ENCODE measurements at places on chromosomes 3 and 15. TPM values are rescaled to one million over a fixed set of nuclear protein-coding genes. Genes with fewer than 3 reads are reported as not detected.

RLBP1 gene
- total RNA-seq: not detected

KBTBD13 gene
- total RNA-seq: 1.5 TPM

GOLGA8R gene
- total RNA-seq: 6.4 TPM

DNA sequence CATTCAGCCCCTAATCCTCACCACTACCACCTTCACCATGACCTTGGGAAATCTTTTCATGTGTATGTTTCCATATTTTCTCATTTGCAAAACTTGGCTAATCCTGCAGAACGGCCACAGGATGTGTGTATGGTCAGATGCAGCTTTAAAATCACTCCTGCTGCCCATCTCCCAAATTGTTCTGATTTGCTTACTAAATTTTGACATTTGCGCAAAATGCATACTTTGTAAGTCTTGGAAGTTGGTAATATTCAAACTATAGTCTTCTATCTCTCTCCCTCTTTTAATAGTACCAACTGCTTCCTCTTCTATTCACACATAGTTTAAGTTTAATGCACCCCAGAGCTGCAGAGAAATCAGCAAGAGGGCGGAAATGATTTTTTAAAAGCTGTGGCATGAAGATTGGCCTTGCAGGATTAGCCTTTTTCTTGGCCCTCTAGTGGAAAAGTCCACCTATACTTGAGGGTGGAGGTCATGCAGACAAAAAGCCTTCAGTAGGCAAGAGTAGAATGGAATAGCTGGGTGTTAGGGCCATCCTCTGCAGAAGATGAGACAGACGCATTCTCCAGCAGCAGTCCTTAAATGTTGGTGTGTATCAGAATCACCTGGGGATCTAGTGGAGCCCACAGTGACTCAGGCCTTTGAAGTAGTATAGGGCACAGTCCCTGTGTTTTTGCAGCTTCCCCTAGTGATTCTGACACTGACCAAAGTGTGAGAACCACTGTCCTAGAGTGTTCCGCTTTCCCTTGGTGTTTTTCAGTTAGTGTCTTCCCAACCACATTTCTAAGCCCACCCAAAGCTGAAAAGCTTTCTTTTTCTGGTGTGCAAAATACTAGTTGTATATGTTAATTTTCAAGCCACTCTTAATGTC is 181.7 kb downstream of the CHST2 start:
- no peak for DNase-seq

MST1R gene
- total RNA-seq: 13.1 TPM

- no peak for DNase-seq
These were observed 10.7 kb downstream of the RBM15B start for GRCh38 chr3:51401735-51402134.

CP gene
- total RNA-seq: 36.2 TPM

DNA sequence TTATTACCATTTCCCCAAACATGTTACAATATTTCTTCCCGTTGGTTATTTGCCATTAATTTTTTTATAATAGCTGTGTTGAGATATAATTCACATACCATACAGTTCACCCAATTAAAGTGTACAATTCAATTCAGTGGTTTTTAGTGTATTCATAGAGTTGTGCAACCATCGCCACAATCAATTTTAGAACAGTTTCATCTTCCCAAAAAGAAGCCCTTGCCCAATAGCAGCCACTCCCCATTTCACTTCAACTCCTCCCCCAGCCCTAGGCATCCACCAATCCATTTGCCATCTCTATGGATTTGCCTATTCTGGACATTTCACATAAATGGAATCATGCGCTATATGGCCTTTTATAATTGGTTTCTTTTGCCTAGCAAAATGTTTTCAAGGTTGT is 225.1 kb downstream of the EPHB1 start:
- DNase-seq: no peak

PTPN23 gene
- total RNA-seq: 44.0 TPM

ROBO2 gene
- total RNA-seq: 1.3 TPM

DNA sequence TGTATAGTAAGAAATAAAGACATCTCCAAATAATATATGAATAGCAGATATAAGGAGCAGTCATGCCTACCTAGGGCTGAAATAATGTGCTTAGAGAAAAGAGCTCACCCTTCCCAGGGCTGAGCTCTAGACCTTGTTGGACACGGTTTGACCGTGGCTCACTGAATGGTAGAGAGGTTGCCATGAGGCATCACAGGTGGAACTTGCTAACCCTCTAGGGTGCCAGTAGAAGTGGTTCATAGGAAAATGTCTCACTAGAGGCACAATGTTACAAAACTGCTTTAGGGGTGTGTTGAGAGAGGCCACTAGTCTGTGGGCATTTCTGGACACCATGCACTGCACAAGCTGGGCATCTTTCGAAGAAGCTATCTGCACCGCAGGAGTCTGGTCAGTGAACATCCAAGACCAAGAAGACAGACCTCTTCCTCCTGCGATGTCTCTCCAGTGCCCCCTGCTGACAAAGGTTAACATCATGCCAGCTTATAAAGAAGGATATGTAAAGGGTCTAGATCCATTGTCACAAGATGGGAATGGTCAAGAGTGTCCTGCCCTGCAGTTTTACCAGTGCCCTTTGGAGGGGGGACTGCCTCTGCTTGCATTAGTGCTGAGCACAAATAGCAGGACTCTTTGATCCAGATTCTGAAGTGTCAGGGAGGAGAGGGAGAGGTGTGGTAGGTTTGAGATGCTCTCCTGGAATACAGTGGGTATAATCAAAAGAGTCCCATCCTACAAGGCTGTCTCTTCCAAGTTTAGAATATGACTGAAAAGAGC is 266.8 kb downstream of the ZNF385D start:
- DNase-seq: no peak

ACKR4 gene
- total RNA-seq: 18.3 TPM

IFRD2 gene
- 46.8 TPM for total RNA-seq

DNA sequence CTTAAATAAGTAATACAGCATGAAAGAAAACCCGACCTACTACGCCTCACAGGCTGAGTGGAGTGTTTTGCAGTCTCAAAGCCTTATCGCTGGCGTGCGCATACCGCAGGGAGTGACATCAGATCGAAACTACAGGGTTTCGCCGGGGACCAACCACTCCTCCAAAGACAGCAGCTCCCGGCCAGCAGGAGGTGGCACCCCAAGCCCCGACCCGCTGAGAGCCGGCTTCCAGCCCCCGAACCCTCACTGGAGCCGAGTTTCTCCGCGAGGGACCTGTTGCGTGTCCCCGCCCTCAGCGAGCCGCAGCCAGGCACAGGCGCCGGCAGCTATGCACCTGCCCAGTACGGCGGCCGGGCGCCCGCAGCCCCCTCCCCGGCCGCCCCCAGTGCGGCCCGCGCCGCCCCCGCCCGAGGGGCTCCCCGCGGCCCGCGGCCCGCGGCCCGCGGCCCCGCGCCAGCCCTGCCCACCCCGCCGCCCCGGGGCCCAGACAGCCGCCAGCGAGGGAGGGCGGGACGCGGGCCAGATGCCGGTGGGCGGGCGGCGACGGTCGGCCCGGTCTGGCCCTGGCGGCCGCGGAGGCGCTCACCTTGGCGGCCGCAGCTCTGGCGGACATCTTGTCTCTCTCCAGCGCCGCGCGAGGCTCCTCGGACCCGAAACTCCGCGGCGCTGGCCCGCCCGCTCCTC is 710 bp downstream of the TJP1 start:
- peak; percentile 90 for DNase-seq

PLSCR2 gene
- 1.4 TPM for total RNA-seq

DNA sequence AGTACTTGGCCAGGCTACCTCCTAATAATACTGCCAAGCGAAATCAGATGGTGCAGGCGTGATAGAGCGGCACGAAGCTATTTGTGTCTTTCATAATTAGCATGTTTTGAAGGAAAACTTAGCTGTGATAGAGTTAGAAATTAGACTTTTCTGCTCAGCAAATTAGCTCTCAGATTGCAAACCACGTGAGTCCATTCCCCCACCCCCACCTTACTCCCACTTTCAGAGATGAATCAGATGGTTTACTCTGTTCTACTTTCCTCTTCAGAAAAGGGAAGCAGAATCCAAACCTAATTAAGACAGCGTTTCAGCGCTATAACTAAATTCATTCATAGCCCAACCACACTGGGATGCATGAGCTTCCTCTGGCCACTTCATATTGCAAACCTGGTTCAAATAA is 214.6 kb downstream of the SLCO3A1 start:
- DNase-seq: no peak

DNA sequence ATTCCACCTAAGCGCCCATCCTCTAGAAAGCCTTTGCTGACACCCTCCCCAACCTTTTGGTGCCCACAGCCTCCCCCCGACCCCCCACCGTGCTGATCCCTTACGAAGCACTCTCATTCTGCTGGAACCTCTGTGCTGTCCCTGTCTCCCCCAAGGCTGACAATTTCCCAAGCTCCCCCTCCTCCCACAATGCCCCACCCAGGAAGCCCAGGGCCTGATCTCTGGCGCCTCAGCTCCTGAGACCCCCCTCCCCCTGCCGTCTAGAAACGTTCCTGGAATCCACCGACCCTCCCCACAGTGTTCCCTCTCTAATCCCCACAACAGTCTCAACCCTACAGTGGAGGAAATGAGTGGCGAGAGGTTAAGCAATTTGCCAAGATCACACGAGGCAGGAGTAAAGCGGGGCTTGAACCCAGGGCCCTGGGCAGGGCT is 18.3 kb downstream of the MYL3 start:
- DNase-seq: no peak

DNA sequence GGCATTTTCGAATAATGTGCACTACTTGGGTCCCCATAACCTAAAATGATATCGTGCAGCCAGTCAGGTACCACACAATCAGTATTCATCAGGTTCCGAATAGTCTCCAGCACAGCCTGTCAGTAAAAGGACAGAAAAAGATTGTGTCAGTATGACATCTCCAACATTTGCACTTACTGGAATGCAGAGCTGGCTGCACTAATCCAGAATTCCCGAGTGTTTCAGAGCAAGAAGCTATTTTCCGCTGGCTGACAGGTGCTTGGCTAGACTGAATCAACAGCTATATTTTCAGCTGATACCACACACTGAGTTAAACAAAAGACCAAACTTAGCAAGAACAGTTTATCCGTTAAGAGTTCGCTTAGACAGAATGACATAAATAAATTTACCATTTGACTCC is 68.8 kb downstream of the AQR start:
- no peak for DNase-seq

DNA sequence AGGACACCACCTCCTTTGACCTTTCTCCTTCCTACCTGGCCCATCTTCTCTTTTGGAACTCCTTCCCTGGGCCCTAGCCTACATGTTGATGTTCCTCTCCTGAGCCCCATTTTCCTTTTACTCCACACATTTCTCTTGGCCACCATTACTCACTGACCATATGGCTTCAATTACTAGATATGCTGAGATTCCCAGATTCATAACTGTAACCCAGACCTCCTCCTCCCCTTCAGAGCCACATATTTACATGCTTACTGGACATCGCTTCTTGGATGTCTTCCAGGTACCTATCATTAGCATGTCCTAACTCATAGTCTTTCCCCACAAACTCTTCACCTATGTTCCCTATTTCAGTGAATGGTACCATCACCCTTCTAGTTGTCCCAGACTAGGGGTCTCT is 24.4 kb upstream of the TRIM59 start:
- no peak for DNase-seq

DNA sequence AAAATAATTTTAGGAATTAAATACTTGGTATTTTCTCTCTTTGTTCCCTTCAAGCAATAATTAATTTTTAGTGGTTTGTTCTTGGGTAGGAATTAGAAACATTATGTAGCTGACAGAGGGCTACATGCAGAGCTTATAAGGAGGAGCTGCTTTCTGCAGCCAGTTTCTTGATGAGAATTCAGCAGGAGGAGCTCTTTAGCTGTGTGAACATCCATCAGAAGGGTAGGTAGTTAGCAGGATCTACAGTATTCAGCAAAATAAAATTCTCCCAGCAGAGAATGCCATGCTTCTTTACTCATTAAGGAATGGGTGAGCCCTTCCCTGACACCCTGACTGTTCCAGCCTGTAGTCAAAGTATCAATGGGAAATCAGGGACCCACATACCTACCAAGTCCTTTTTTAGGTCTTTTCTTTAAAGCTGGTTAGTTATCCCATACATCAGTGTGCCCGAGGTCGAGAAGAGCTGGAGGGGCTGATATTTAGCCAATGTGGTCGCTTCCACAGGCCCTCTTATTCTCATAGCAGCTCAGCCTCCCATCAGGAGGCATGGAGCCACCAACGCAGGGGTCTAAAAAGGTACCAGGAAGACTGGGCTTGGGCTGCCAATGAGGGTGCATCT is 54.0 kb downstream of the KCNAB1 start:
- no peak for DNase-seq

DNA sequence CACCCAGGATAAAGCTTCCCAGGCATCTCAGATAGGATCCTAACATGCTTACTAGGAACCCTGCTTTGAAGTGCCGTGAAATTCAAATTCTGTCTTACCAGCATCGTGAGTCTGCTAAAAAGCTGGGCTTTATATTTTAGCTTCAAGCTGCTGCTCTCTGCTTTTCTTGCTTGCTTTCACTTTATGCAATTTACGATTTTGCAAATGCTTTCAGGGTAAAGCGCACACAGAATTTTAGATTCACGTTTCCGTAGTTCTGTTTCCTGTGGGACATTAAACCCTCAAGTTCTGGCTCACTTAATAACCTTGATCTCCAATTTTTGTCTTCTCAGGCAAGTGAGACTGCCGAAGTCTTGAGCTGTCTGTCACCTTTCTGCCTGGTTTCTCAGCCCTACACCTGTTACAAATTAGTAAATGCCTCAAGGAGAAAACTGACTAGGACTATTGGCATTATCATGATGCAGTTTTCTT is 170.5 kb upstream of the TGFBR2 start:
- no peak for DNase-seq

BNIP2 gene
- total RNA-seq: 85.8 TPM

GRCh38 chr3:116586285-116586944 is 123.2 kb upstream of the TUSC7 start:
- no peak for DNase-seq

DNA sequence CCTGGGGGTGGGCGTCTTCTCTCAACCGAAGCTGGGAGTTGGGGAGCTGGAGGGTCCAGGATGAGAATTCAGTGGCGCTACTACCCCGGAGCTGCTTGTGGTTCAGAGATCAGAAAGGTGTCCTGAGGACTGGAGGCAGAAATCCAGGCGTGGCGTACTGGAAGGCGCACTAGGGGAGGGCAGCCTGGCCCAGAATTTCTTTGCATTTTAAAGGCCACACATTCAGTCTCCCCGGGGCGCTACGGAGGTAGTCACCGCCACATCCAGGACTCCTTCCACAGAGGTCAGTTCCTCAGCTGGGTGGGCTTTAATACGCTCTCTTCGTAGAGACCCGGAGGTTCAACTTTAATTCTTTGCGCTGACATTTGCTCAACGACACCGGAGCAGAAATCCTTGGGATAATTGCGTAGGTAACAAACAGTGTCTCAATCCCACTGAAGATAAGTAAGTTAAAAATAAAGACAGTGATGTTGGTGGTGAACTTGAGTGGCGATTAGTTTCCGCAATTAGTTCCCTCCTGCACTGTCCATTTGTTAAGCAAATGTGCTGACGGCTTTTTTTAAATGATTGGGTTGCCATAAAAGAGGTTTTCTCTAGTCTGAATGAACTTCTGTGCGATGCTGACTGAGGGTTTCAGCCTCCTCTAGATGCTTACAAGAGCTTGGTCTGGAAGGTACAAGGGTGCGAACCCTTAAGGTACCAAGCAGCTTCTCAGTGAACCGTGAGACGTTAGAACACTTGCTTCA is 535 bp downstream of the MCTP2 start:
- no peak for DNase-seq
